ENCODE measurements at places on chromosomes 7 and 10.

DNA sequence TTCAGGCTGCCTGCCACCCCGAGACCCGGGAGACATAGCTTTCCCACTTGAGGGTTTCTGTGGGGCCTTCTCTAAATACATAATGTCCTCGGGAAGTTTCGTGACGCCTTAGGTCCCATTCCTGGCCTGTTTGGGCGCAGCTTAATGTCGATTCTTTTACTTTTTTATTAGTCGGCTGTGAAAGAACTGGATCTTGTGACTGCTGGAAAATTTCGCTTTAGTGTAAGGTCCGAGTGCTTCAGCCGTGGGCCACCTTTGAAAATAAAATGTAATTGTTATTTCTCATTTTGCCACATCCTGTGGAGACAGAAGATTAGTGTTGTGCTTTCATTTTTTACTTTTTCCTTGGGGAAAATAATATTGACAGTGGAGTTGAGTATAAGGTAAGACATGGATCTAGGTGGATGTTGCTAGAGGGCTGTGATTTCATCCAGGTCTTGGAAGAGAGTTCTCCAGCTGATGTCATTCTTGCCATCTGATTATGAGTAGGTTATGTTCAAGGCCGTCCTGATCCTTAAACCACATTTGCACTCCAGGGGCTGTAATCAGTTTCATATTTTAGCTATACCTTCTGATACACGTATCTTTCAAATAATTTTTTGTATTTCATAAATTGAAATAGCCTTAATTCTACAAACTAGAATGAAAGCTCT lies 830 bp downstream of the RAB18 start:
- no peak for DNase-seq

DNA sequence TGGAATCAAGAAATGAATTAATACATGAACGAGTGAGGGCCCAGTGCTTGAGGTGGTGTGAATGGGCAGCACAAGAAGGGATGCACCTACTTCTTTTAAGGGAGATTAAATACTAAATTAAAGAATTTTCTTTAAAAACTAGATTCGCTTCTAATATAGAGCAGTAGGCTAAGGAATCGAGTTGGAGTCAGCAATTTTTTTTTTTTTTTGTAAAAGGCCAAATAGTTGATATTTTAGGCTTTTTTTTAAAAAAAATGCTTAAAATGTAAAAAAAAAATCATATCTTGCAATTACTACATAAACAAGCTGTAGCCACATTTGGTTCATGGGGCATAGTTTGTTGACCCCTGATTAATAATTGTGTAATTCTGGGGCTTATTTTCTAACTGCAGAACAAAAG lies 31.9 kb downstream of the A1CF start:
- DNase-seq: no peak

DNA sequence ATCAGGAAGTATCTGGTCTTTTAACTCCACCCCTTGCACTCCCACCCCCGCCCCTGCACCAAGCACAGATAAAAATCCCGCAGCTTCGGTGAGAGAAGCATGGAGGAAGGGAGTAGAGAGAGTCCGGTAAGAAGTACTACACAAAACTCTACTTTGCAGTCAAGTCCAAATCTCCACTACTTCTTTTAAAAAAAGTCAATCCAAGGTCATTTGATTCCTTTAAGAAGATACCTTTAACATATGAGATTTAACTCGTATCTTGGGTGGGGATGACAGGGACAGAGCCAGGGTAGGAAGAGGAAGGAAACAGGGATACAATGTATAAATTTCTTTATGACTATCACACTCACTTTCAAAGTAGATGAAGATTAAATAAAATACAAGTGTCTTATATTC lies 132.1 kb downstream of the NRBF2 start:
- DNase-seq: no peak

DNA sequence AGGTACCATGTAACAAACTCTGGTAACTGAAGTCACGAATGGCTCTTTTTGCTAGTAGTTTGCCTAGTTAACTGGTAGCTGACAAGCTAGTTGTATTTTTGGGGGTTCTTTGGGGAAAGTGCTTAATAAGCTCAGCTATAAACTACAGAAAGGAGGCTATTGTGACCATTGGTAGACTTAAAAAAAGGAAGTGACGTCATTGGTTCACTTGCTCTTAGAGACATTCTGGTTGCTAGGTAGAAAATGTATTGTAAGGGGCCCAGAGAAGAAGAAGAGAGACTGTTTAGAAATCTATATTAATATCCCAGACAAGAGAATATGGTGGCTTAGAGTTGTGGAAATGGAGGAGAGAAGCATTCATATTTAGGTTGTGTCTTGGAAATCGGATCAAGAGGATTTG lies 103.0 kb downstream of the NXPH1 start:
- DNase-seq: no peak
